ENCODE measurements at places on chromosomes 6 and 20.

- no peak for DNase-seq
Measured at GRCh38 chr6:89834884-89835792, 5.5 kb downstream of the CASP8AP2 start.

DNA sequence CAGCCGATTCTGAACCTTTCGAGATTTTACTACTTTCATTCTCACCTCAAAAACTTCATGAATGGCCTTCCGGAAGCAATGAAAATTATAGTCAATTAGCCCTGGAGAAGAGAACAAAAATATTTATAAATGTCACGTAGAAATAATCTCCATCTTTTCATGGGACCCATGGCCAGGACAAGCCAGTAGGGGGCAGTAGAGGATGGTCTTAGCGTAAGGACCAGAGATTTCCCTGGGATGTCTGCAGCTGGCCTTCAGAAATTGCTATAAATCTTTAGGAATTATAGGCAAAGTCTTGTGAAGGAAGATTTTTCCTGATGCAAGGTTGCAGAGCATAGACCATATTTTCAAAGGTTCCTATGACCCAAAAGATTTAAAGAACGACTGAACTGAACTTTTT is 15.6 kb upstream of the UBE2J1 start:
- peak; percentile 47 for DNase-seq

DNA sequence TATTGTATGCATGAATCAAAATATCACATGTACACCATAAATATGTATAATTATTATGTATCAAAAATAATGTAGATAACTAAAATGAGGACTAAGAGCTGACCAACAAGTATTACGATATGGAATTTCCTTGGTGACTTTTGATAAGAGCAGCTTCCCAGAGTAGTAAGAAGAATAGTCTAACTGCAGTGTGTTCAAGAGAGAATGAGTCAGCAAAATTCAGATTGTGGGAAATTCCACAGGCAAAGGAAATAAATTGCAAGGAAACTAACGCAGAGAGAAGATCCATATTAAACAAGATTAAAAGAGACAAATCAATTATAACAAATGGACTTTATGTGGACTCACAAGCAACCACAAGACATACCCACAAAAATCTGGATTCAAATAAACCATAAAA is 26.4 kb downstream of the FRK start:
- no peak for DNase-seq

DNA sequence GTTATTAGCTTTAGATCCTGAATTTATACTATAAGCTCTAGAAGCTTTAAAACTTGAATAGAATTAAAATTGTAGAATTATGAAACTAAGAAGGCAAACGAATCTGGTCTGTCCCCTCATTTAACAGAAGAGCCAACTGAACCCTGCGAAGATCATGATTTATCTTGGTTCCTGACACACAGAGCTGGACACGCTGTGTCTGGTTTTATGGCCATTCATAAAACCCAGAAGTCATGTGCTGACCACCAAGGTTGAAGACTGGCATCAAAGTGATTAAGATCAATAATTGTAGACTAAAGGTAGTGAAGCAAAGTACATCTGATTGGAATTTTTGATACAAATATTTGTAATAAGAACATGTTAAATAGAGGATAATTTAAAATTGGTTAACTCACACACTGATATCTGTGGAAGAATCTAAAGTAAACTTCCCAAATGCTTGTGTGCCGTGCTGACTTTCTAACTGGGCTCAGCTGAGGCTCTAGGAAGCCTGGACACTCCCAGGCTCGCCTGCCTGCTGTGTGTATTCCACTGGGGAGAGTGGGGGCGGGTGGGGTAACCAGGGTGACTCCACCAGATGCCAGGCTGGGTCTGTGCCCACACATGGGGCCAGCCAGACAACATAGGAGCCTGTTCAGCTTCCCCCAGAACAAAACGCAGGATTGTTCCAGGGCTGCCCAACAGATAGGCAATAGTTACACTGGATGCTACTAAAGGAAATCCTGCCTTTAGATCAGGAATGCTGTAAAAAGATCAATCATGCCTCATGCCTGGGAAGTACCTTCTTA is 42.1 kb upstream of the SLC22A3 start:
- no peak for DNase-seq

DNA sequence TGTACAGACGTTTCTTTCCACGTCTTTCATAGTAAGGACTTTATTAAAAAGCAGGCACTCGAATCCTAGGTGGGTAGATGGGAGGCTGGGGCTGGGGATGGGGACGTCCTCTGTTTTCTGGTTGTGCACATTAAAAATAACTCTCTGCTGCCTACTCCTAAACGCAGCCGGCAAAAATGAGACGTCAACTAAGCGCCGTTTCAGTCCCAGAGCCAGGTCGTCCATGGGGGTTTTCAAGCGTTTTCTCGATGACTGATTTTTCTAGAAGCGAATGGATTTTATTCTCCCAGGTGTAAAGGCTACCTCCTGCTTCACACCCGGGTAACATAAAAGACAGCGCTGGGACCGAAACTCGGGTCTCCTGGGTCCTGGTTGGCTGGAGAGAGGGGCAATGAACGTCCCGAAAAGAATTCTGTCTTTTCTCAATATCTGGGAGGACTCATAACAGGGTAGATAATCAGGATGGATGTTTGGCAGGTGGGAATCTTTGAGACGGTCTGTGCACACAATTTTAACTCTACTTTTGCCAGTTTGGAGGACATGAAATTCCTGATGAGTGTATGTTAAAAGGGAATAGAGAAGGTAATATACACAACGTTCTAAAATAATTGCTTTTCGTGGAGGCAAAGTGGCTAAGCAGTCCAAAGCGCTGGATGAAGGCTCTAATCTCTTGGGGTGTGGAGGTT is 25.2 kb downstream of the GPX6 start:
- DNase-seq: no peak

GRCh38 chr20:21395666-21396598 is 1.4 kb downstream of the NKX2-4 start:
- DNase-seq: no peak

GRCh38 chr20:52145587-52145986 is 46.0 kb downstream of the ZFP64 start:
- DNase-seq: no peak
